CD8-positive, alpha-beta T cell (primary cell): ENCODE measurements at places on chromosomes 6 and 20.

DNA sequence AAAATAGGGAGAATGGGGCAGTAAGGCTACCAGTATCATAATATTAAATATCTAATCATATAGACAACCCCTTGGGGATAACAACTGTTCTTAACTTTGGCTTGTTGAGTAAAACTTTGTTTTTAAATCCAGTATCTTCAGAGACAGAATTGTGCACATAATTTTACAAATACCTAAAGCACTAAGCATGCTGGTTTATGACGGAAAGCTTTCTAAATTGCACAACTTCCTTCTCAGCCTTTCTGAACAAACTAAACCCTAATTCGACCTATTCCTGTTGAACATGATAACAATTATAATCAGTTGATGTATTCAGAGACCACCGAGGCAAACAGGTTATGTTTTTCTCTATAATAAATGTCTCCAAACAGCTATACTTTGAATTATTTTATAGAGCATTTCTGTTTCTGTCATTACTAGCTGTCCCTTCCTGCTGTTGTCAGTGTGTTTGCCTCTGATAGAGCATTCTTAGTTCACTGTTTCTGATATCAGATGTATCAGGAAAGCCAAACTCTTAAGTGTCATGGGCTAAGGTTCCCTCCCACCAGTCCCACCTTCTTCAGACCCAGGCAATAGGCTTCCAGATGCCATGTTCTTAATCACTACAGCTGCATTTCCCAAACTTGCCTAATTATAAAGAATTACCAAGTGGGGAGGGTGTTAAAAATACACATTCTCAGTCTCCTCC, 8.7 kb downstream of the ZHX3 start:
- DNase-seq = no peak

GRCh38 chr6:33822575-33823395, 19.0 kb upstream of the MLN start:
- no peak for DNase-seq

- DNase-seq = no peak
Observed at GRCh38 chr20:61966492-61967244, 99.0 kb downstream of the TAF4 start.

GRCh38 chr20:60806354-60806753, 445.7 kb upstream of the CDH4 start:
- DNase-seq = no peak

DNA sequence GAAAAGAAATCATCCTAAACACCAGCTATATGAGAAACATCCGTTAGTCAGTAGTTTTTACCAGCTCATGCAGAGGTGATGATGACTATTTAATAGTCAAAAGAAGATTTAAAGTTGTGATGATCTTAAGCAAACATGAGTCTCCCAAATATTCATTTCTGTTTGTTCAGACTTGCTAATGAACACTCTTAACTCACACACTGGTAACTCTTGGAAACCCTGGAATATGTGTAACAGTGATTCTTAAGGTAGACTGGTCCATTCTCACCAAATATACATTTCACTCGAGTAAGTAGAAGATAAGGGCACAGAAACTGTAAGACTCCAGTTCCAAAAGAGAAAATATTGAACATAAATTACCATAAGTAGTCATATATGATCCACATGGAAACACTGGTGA, 29.1 kb downstream of the RSPO3 start:
- no peak for DNase-seq

DNA sequence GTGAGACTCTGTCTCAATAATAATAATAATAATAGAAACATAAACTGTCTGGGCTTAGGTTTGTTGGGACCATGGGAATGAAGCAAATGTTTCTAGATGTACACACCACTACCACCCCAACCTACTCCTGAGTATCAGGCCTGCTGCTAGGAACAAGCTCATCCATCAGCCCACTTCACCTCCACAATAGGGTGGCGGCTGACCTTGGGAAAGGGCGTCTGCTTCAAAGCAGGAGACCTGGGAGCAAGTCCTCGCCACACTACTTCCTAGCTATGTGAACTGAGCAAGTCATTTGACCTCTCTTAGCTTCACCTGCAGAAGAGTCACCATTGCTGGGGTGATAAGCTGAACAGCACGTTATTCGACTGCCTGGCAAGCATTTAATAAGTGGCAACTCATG, 3.1 kb upstream of the FOXP4 start:
- no peak for DNase-seq

- DNase-seq = peak; percentile 6
Observed at GRCh38 chr20:15236812-15237211, 899.4 kb upstream of the FLRT3 start.

DNA sequence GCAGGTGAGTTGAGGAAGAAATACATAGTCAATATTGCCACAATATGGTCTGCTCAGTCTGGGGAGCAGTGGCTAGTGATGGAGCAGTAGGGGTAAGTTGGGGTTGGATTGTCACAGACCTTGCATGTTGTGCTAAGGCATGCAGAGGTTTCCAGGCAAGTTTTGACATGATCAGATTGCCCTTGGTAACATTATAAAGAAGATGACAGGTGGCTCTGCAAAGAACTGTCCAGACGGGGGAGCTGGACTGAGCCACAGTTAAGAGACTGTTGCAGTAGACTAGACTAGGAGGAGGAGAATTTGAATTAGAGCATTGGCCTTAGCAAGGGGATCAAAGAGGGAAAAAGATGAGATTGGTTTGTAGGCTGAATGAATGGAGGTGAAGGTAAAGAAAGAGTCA, 23.4 kb downstream of the ATRN start:
- DNase-seq = no peak

GRCh38 chr6:62013719-62014118, 272.3 kb downstream of the KHDRBS2 start:
- DNase-seq = no peak

DNA sequence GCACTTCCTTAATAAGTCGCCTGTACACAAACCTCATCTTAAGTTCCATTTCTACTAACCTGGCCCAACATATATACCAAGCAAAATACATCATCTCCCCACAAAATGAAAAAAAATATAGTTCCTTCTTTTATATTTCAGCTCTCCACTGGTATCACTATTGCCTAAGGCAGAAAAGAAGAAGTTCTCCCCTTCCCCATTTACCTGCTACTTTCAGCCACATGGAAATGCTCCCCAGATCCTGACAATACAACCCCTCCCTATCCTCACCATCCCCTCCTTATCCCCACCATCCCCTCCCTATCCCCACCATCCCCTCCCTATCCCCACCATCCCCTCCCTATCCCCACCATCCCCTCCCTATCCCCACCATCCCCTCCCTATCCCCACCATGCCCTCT, 175.7 kb downstream of the LINC00237 start:
- DNase-seq = no peak

DNA sequence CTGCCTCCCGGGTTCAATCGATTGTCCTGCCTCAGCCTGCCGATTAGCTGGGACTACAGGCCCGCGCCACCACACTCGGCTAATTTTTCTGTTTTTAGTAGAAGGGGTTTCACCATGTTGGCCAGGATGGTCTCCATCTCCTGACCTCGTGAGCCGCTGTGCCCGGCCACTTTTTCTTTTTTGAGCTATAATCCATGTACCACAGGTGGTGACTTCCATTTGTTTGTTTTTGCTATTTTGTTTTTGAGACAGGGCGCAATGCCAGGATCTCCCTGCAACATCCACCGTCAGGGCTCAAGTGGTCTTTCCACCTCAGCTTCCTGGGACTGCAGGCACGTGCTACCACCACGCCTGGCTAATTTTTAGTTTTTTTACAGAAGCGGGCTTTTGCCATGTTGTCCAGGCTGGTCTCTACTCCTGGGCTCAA, 8.5 kb downstream of the HSPA1B start:
- no peak for DNase-seq

DNA sequence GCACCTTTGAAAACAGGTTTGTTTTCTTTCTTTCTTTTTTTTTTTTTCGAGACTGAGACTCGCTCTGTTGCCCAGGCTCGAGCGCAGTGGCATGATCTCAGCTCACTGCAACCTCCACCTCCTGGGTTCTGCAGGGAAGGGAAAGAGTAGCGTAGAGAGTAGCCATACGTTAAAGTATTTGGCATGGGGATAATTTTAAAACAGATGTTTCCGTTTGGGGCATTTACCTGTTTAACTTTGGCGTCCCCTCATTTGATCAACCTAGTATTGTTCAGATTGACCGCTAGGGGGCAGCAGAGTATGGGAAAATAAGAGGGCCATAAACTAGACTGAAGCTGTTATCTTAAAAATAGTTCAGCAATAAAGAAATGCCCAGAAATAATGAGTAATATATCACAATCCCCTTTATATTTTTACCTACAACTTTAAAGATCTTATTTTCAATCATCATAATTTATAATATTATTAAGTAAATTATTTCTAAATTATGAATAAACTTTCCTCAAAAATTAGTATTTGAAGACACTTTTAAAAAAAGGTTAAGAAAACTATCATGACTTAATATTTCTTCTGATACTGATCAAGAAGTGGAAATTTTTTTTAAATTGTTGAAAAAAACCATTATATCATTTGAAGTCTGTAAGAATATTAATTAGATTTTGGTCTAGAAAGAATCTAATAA, 7.6 kb upstream of the TAAR9 start:
- peak; percentile 18 for DNase-seq

DNA sequence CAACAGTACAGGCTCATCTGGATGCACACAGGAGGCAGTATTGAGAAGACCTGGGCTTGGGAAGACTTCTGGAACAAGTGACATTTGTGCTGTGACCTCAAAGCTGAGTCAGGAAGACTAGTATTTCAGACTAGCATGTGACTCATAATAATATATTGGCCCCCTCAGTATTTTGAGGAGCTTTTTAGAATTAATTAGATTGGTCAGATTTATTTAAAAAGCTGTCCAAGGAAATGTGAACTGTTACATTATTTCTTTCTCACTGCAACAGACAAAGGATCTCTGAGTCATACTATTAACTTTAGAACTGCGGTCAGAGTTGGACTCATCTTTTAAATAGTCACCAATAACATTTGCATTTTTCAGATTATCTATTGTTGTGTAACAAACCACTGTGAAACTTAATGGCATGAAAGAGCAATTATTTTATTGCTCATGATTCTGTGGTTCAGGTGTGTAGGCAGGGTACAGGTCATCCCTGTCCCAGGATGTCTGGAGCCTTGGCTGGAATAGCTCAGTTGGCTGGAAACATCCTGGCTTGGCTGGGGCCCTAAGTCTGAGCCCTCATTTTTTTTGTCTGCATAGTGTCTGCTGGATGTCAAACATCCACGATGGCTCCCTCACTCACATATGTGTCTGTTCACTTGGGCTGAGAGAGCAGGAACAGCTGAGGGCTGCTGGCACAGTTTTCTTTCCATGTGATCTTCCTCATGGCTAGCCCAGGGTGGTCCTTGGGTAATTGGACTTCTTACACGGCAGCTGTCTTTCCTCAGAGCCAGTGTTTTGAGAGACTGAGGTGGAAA, 46.9 kb downstream of the MAP3K4 start:
- DNase-seq = no peak

DNA sequence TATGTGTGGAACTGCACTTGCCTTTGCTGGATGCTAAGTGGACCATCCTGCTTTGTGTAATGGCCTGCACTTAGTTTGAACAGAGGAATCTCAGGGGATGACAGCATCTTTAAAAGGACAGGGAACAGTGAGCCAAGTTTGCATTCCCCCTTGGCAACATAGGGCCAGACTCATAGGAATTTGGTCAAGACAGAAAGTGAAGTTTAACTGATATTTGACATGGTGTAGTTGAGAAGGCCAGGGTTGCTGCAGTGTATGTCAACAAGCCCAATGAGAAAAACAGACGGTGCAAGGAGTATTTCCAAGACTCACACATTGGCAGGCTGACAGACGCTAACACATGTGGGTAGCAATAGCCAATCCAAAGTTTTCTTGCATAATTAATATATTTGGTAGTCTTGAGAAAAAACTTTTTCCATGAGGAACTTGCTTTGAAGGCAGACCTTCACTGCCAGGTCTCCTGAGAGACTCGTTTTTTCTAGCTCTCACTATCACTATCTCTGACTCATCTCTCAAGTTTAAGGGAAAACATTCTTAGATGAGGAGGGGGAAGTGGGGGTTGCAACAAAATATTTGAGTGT, 213.8 kb downstream of the IBTK start:
- DNase-seq = no peak

GRCh38 chr20:50146732-50147662, 6.5 kb downstream of the PEDS1 start:
- peak; percentile 82 for DNase-seq
